Stimulated activated CD4-positive, alpha-beta T cell treated with anti-CD3 and anti-CD28 coated beads, Interleukin-15, amount 100 ng/mL, for 1 hour (primary cell): ENCODE measurements at places on chromosomes 1 and 21.

DNA sequence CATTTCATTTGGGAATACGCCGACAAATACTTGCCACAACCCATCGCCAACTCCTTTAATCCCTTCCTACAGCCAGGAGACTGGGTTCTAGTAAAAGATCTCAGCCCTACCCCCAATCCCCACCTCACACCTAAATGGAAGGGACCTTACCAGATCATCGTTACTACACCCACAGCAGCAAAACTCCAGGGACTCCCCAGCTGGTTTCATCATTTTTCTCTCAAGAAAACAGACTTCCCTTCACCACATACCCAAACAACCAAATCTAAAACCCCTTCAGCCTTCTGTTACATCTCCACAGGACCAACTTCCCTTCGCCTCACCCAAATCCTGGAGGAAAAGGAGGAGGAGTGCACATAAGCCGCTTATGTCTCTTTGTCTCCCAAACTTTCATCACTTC lies 23.7 kb upstream of the SLC2A5 start:
- no peak for DNase-seq

- no peak for DNase-seq
These were observed 110.8 kb downstream of the MATN1 start for GRCh38 chr1:30612536-30613065.

DNA sequence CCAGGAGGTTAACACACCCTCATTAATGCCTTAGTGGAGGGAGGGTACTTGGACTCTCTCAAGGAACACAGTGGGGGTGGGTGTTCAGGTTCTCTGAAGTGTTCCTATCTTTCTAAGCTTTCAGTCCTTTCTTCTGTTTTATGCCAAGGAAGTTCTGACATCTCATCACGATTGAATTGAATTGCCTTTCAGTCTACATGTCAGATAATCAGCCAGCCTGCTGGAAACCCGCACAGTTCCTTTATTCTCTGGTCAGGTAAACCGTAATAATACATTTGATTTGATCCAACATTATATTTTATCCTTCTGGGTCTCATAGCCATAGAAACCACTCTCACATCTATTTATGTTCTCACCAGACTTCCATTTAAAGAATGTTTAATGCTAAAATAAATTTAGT lies 339.0 kb downstream of the RWDD3 start:
- no peak for DNase-seq

- no peak for DNase-seq
These were observed 121.2 kb downstream of the LTN1 start for GRCh38 chr21:28871388-28872010.

GRCh38 chr1:230122366-230123279 lies 55.6 kb downstream of the GALNT2 start:
- no peak for DNase-seq

DNA sequence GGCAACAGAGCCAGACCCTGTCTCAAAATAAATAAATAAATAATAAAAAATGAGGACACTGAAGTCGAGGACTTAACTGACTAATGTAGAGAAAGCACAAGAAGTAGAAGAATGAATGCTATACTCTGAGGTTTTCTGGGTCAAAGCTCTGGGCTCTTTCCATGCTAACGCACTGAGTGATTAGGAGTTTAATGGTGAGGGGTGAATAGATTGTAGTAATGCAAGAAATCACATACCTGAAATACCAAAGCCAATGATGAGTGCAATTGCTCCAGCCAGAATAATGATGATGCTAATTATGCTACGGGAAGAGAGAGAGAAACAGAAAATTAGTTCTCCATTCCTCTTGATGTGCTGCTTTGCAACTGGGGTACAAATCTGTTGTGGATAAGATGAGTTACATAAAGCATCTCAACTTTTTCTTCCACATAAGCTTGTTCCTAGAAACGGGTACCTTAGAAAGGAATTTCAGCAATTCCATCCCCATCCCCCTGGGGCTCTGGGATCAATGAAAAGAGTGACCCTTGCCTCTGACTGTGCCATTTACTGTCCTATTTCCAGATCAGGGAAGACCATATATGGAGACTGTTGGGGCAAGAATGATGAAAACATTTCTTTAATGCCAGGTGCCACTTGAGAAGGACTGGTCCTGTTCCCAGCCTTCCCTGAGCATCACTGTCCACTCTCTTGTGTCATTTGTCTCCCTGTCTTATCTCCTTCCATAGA lies 40.7 kb downstream of the VTCN1 start:
- DNase-seq: no peak

DNA sequence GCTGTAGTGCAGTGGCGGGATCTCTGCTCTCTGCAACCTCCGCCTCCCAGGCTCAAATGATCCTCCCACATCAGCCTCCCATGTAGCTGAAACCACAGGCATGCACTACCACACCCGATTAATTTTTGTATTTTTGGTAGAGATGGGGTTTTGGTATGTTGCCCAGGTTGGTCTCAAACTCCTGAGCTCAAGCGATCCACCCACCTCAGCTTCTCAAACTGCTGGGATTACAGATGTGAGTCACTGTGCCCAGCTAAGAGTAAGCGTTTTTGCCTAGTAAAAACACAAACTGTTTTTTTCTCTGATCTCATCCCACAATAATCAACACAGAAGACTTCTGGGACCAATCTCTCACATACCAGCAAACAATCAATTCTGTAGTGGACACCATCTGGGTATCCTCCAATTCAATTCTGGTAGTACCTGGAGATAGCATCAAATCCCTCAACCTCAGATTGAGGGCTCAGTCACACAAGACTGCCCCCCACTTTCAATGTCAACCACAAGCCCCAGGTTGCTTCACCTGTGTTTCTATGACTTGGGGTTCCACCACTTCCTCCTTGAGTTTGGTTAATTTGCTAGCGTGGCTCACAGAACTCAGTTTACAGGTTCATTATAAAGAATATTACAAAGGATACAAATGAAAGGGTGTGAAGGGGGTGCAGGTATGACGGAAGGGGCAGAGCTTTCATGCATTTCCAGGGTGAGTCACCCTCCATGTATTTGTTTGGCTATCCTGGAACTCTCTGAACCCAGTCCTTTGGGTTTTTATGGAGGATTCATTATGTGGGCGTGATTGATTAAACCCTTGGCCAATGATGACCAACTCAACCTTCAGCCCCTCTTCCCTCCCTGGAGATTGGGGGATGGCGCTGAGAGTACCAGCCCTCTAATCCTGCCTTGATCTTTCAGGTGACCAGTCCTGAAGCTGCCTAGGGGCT lies 40.0 kb upstream of the RHOU start:
- no peak for DNase-seq
